SW 1271 (cell line): ENCODE measurements at places on chromosomes 6 and 20.

DNA sequence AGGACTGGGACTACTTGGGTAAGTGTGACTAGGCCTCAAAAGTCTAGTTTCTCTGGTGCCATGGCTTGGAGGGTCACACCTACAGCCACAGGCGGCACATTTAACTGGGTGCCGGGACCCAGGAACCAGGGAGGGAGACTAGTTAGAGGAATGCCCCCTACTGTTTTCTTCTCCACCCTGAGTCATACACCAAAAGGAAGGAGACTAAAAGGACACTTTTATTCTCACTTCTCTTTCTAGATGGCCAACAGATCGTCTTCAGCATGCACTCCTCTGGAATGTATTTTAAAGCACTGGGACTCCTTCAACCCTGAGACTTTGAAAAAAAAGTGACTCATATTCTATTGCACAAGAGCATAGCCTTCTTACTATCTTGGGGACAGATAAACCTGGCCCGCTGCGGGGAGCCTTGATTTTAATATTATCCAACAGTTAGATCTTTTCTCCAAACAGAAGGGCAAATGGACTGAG is 33.4 kb downstream of the PLN start:
- no peak for DNase-seq

DNA sequence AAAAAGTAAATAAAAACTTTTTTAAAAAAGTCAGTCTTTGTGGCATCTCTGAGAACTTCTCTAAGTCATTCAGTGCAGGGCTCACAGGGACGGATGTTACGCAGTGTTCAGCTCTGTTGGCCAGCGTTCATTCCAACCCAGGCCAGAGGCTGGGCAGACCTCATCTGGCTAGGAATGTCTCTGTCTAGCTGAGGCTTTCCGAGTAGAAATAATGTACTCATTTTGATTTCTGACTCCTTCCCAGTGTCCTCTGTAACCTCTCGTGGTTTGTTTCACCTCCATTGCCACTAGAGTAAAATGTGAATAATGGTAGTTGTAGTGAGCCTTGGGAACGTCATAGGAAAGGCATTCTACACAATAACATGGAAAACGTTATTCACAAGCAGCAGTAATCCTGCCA is 135.1 kb downstream of the TMEM242 start:
- no peak for DNase-seq

DNA sequence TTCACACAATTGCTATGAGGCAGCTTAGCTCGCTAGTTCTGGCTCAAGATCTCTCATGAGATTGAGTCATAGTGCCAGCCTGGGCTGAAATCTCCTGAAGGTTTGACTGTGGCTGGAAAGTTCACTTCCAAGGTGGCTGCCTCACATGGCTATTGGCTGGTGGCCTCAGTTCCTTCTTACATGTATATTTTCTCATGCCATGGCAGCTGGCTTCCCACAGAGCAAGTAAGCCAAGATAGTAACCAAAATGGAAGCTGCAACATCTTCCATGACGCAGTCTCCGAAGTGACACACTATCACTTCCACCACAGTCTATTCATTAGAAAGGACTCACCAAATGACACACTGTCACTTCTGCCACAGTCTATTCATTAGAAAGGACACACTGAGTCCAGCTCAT is 160.4 kb upstream of the PRDM1 start:
- no peak for DNase-seq

DNA sequence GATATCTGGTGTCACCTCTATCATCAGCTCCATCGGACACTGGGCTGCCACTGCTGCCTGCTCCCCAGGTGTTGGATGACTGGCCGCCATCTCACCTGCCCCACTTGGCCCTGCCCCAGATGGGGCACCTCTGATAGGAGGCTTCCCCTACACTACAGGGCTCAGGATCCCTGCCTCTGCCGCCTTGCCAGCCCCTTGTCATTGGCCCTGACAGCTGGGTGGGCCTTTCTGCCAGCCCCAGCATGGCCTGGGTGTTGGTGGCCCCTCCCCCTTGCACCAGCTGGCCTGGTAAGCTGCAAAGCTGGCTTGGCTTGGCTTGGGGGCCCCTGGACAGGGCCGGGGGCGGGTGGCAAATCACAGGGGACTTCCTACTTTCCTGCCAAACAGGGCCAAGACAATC is 10.6 kb downstream of the PACSIN1 start:
- no peak for DNase-seq

DNA sequence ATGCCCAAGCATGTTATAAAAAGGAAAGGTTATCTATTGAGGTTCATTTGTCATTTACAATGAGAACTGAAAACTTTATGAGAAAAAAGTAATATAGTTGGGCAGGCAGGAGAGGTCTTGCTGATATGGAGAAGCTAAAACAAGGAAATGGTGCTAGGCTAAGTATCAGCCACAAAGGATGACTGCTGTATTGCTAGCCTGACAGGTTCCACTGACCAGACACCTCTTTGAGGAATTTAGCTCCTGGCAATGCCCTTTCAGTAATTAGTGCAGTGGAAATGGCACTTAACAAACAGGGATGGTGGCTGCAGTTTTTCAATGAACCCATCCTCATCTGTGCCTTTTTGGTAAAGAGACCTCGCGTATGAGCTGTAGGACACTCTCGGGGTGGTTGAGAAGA is 284.4 kb downstream of the ZFAND3 start:
- no peak for DNase-seq

DNA sequence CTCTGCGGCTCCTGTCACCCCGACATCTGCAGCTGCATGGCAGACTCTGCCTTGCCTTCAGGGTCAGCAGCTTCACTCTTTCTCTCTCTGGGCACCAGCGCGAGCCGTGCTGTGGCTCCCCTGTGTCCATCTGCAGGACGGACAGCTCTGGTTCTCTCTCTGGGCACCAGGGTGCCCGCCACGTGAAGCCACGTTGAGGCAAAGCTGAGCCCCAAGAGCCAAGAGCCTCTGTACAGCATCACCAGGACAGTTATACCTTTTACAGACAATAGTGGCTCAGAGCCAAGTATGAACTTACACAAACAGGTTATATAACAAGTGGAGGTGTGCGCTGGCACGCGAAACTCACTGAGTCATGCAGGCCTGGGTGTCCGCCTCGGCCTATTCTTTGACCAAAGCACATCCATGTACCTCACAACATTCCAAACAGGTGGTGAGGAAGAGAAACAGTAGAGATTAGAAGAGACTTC is 50.8 kb downstream of the FAM50B start:
- no peak for DNase-seq

- no peak for DNase-seq
These were observed 131.6 kb upstream of the ESR1 start for GRCh38 chr6:151675746-151676459.

DNA sequence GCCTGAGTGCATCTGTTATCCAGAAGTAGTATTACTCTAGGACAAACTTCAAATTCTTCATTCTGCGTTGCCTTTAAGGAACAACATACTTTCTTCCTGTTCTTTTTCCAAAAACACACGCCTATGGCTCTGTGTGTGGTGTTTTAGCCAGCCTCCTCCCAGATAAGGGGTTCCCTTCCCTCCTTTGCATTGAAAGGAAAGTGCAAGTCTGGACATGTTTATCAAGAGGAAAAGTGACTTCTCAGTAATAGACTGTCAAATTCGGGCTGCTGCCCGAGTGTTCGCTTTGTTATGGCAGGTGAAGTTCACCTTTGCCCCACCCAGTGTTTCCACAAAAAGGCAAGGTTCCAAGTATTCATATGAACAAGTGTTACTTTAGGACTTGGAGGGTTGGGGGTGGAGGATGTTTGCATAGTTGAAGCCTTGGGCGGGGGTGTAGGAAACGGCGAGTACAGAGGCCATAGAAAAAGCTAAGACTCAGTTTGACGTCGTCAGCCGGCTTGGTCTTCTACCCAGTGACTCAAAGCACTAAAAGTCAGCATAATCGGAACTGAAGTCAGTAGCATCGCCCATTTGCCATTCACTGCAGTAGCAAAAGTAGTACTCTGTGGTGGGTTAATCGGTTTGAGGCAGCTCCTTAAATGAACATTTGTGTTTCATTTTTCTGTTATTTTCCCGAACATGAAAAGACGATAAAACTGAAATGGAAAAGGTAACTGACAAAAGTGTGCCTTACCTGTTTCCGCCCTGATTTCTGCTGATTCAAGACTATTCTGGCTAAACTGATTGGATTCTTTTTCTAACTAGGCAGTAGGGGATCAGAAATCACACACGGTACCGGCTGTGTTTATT is 12.5 kb downstream of the PRDM1 start:
- no peak for DNase-seq

DNA sequence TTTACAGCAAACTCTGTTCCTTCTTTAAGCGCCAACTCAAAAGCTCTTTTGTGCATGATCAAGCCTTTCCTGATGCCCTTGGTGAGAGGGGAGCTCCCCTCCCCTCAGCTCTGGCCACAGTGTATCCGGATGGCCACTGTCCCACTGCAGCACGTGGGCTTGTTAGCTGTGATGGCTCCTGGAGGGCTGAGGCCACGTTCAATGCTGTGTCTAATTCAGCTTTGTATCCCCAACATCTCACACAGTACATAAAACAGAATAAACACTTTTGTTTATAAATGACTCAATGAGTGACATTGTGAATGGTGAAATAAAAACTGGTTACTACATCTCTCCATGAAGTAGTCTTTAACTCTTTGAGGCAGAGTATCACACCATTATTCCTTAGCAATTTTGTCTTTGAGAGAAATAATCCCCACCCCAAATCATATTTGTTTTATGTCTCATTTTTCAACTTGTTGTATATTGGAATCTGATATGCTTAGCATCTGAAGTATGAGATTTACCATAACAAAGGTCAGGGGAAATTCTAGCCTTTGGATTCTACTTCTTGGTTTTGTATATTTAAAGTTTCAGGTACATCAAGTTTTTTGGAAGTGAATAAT is 44.5 kb downstream of the EDN1 start:
- DNase-seq = no peak

- DNase-seq = no peak
These were observed 332.8 kb downstream of the BTBD9 start for GRCh38 chr6:38306931-38307330.

GRCh38 chr6:13268913-13269518 is 59.3 kb downstream of the TBC1D7 start:
- DNase-seq = no peak

DNA sequence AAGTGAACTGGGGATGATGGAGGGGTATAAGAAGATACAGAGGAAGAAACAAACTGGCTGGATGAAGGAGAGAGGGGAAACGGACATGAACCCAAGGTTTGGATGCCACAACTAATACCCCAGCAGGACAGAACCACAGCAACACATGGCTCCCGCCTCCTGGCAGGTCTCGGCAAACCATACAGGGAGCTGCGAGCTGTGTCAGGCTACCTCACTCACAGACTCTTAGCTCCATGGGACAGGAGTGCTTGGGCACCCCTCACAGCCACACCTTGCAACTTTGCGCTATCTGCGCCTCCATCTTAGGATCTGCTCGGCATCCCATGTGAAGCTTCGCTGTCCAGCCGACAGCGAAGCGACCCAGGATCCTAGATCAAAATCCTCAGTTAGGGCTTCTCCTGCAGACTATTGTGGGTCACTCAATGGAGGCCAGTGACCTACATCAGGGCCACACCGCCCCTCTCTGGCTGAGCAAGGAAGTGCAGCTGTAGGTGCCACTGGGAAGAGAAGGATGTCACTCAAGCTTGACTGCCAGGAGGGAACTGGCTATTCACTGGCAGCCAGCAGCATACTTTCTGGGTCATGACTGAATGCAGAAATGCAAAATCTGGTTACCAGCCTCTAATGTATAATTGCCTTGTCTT is 174.4 kb upstream of the RIN2 start:
- peak; percentile 41 for DNase-seq

- no peak for DNase-seq
These were observed 613.3 kb upstream of the JAG1 start for GRCh38 chr20:11287126-11287525.

- no peak for DNase-seq
These were observed 36.7 kb downstream of the CYP24A1 start for GRCh38 chr20:54137115-54137514.

GRCh38 chr6:133748628-133749027 is 140.3 kb upstream of the TCF21 start:
- DNase-seq = no peak

DNA sequence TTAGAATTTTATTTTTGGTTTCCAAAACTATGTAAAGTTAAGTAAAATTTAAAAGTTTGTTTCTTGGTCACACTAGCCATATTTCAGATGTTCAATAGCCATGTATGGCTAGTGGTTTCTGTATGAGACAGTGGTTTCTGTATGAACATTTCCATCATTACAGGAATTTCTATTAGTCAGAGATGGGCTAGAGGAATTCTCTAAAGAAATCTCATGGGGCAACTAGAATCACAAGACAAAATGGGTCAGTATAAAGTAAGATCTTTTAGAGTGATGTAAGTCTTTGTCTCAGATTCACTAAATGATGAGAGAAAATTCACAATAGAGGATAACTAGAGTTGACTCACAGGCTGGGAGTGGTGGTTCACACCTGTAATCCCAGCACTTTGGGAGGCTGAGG is 149.0 kb downstream of the FUT9 start:
- no peak for DNase-seq

DNA sequence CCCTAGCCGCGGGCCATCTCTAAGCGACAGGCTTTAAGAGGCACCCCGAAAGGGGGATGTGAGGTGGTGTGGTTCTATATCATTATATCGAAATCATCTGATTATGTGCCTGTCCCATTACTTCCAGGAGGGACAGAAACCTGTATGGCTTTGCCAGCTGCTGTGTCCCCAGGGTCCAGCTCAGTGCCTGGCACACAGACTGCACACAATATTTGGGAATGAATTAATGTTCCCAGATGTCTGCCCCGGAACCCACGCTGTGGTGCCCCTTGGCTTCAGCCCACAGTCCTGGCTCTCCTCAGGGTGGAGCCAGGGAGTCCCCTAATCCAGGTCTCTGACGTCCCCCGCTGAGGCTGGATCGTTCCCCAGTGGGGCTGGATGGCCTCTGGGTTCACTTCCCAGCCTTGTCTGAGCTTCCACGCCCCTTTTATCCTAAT is 8.9 kb upstream of the AHCY start:
- no peak for DNase-seq

DNA sequence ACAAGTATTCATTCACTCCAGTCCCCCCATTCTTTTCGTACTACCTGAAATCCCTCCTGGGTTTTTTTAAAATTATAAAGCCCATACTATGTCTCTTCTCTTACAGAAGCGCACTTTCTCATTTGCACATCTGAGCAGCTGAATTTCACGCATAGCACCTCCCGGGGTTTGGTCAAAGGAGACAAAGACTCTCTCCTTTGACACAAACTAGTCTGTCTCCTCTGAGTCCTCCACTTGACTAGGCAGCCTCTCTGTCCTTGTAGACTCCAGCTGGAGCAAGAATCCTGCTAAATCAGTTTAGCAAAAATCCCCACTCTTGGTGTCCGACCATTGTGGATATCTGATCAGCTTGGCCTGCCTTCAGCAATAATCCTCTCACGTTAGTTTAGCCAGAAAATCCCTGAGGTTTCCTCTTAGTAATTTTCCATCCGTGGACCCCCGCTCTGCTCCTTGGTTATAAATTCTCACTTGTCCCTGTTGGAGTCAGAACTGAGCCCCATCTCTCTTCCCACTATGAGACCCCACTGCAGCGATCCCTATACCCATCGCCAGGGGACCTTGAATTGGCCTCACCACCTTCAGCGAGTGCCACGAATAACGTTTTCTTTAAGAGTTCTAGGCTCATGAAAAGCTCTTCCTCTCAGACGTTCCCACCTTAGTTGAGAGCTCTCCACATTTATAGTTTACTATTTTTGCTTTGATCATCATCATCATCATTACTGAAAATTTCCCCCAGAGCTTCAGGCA is 29.0 kb downstream of the PDYN start:
- no peak for DNase-seq
